GM12878 (cell line): ENCODE measurements at places on chromosomes 12 and 14.

GRCh38 chr14:63273717-63274655, 44.7 kb downstream of the GPHB5 start:
- no peak for DNase-seq

- DNase-seq = no peak
These were observed 46.7 kb downstream of the HSPB8 start for GRCh38 chr12:119225454-119225853.

DNA sequence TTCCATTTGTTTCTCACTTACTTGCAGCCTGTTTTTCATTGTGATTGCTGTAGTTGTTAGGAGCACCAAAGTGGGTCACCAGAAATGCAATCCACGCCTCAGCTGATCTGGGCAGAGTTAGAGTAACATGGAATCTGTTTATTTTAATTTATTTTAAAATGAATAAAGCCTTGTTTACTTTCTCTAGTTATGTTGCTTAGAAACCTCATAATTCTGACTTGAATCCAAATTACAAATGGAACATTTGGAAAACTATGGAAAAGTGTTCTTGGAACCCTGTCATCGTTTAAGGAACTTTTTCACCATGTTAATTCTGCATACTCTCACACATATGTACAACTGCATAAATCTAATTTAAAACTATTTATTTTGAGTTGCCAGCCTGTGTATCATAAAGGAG, 92.2 kb upstream of the DAAM1 start:
- no peak for DNase-seq

- DNase-seq = no peak
These were observed 79.2 kb downstream of the DAD1 start for GRCh38 chr14:22509751-22510300.

DNA sequence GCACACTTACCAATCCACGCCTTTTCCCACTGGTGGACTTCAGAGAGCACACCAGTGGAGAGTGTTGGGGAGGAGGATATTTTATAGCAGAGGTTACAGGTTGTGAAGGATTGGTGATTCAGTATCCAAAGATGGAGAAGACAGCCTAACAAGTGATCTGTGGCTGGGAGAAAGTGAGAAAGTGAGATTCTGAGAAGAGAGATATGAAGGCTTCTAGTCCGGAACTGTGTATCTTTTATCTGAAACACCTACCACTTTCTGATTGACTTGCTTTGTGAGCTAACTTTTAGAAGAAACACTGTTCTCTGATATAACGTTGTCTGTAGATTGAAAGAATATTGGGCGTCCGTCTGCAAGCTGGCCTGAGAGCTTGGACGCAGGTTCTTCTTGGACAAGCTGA, 24.0 kb downstream of the DYNC1H1 start:
- DNase-seq = no peak

DNA sequence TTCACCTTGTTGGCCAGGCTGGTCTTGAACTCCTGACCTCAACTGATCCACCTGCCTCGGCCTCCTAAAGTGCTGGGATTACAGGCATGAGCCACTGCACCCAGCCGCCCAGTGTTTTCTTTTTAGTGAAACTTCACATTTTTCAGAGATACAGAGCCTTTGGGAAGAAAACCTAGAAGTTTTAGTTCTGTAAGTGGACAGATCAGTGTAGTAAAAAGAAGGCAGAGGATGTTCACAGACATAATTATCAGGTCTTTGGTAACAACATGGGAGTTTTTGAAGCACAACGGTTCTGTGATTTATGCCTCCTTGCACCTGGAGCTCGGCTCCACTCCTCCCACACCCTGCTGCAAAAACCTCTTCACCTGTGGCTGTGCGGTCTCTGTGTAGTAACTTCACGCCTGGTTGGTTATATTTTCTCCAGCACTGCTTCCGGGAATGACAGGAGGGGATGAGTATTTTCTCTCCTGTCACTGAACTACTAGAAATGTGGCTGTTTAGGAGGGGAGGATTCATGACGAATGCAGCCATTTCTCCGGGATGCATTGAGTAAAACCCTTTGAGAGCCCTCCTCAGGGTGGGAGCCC, 67.0 kb downstream of the ARF6 start:
- DNase-seq = peak; percentile 76

GRCh38 chr14:101540481-101541462, 20.5 kb upstream of the DIO3 start:
- no peak for DNase-seq

DNA sequence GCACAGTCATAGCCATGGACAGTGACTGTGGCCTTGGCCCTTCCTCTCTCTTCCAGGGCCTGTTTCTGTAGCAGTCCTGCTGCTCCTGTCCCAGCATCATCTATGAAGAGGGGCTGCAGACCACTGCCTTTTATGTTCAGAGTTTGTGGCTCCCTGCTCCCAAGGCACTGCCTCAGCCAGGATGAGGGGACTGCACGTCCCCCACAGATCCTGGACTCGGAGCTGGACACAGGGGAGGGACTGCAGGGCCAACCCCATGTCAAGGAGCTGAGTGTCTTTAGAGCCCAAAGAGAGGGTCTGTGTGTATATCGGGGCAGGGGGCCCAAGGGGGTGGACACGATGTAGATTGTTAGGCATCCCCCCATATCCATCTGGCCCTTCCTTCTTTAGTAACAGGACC, 60.6 kb upstream of the DIO3 start:
- no peak for DNase-seq

DNA sequence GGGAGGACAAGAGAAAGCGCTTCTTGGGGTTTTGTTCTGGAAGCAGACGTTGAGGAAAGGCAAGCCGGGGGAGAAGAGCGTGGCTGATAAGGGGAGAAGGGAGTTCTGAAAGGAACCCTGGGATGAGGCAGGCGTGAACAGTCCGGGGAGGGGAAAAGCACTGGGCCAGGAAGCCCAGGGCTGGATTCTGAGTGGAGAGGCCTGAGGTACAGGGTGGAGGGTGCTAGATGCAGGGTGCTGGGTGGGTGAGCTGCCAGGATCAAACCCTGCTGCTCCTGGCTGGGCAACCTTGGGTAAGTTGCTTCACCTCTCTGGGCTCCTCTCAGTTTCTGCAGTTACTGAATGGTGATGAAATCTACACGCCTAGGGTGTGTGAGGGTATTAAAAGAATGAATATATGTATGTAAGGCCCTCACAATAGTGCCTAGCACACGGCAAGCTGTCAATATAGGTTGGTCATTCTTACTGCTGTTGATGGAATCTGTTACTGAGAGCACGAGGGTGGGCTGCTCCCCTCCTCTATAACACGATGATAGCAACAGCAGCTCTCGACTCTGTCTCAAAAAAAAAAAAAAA, 138.5 kb downstream of the RBM19 start:
- DNase-seq = no peak

DNA sequence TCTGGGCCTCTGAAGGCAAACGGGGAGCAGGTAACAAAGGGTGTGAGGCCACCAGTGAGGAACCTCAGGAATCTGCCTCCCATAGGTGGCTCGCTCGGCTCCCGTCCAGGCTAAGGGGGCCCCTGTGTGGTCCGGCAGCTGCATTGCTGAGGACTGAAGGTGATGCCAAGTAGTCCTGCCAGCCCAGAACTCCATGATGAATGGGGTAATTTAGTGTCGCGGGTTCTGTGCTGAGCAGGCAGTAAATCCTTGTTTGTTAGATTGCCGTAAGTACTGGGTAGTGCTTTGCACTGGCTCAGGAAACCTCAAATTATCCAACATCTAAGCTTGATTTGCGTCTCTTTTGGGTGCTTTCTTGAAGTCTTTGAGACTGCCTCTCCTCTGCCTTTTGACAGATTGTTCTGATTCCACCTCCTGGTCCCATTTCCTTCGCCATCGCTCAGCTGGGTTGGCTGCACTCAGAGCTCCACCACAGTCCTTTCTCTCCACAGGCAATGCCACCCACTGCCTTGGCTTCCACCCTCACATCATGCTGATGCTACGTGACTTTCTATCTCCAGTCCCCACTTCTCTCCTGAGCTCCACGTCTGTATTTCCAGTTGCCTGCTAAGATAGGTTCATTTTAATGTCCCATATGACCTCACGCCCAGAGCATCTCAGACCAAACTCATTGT, 392.0 kb downstream of the FUT8 start:
- DNase-seq = no peak

GRCh38 chr12:50638482-50638880, 125.4 kb upstream of the ATF1 start:
- DNase-seq = no peak

- DNase-seq = no peak
These were observed 68.0 kb upstream of the FAR2 start for GRCh38 chr12:29081101-29081500.

- DNase-seq = no peak
These were observed 21.3 kb downstream of the PITPNM2 start for GRCh38 chr12:123129621-123130020.

- no peak for DNase-seq
These were observed 2.3 kb upstream of the RNASE4 start for GRCh38 chr14:20682127-20682434.

DNA sequence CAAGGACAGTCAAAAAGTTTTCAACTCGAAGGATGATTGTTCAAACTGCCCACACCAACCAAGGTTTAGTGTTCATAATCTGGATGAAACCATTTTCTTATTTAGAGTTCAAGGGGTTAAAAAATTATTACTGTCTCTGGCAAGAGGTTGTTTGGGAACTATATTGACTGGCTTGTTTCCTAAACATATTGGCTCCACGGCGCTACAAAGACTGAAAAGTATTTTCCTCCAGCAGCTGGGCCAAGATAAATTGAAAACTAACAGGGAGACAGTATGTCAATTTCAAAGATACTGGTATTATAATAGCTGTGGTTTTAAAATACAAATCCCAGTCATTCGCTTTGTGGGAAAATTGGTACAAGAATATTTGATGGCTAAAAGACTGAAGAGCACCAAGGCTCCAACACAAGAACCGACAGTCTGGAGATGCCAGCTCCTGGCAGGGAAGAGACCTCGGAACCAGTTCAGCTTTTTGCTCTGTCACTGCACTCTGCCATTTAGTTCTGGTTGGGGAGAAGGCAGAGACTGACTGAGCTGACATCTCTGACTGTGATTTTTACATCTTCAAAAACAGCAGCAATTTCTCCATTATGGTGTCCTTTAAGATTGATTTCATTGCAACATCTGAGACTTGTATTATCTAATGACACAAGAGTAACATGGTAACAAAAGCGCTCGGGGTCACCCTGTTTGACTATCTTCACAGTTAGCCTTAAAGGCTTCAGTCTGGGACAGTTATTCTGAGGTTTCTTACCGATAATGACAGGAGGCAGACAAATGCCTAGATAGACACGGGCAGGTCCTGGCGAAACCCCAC, 62.0 kb downstream of the ST8SIA1 start:
- DNase-seq = no peak

GRCh38 chr12:112970391-112970790, 7.9 kb upstream of the OAS2 start:
- DNase-seq = no peak

DNA sequence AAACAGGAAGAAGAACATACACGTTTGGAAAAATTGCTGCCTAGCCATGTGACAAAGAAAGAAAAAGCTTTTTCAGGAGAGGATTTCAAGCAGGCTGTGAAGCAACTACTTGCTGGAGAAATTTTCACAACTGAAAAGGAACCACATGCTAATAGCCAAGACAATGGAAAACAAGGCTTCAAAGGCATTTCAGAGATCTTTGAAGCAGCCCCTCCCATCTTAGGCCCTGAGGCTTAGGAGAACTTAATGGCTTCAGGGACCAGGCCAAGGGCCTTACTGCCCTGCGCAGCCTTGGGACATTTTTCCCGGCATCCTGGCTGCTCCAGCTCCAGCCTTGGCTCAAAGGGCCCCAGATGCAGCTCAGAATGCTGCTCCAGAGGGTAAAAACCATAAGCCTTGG, 255.9 kb upstream of the ARID2 start:
- DNase-seq = no peak

- DNase-seq = no peak
These were observed 150.1 kb upstream of the LRIG3 start for GRCh38 chr12:59070322-59070933.

DNA sequence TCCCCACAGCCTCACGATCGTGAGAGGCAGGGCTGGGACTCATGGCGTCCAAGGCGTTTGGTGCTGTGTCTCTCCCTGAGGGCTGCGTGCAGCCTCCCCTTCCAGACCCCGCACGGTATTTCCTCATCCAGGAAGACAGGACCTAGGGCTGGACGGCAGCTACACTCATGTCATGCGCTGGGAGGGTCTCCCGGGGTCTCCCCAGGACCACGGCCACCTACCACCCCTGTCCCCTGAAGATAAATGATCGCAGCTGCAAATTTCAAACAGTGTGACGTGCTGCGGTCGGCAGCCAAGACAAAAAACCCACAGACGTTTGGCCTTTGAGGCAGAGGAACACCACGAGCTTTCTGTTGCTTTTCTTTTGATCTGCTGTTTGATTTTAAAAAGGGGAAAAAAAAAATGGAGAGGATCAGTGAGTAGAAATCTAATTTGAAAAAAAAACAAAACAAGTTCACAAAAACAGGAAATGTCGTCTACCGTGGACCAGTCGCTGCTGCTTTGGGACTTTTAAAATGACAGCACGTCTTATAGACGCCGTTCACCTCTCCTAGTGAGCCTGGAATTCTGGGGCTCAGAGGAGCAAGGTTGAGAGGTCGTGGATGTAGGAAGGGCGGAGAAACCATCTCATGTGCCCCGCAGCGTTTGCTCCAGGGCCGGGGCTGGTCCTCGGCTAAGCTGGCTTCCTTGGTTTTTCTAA, 237.6 kb downstream of the SLC41A2 start:
- no peak for DNase-seq

- no peak for DNase-seq
These were observed 67.2 kb downstream of the SCARB1 start for GRCh38 chr12:124796303-124796960.

- no peak for DNase-seq
These were observed 368.8 kb downstream of the TMEM121 start for GRCh38 chr14:105894978-105895881.

GRCh38 chr12:80946591-80946990, 8.9 kb upstream of the LIN7A start:
- no peak for DNase-seq

DNA sequence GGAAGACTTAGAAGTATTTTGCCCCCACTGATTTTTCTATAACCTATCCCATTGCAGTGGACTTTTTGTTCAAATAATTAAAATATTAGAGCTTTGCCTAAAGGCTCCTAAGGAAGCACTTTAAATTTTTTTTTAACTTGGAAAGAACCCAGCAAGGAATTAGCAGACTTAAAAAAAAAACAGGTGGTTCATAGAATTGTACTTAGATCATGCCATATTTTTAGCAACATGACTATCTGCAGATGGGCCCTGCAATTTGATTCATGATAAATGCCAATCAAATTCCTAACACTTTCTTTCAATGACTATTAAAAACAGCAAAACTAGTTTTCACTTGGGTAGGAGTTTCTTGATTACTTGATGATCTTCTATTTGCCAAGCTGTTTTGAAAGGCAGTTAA, 11.5 kb downstream of the ADAMTS20 start:
- DNase-seq = no peak

GRCh38 chr12:74441872-74442271, 95.8 kb upstream of the ATXN7L3B start:
- DNase-seq = no peak
